Activated CD8-positive, alpha-beta T cell treated with anti-CD3 and anti-CD28 coated beads, Interleukin-2, amount 10 ng/mL, durations not matched to agents 7 days and 5 days (primary cell): ENCODE measurements at places on chromosomes 1 and 21. TPM values are rescaled to one million over a fixed set of nuclear protein-coding genes. Genes with fewer than 3 reads are reported as not detected.

DNA sequence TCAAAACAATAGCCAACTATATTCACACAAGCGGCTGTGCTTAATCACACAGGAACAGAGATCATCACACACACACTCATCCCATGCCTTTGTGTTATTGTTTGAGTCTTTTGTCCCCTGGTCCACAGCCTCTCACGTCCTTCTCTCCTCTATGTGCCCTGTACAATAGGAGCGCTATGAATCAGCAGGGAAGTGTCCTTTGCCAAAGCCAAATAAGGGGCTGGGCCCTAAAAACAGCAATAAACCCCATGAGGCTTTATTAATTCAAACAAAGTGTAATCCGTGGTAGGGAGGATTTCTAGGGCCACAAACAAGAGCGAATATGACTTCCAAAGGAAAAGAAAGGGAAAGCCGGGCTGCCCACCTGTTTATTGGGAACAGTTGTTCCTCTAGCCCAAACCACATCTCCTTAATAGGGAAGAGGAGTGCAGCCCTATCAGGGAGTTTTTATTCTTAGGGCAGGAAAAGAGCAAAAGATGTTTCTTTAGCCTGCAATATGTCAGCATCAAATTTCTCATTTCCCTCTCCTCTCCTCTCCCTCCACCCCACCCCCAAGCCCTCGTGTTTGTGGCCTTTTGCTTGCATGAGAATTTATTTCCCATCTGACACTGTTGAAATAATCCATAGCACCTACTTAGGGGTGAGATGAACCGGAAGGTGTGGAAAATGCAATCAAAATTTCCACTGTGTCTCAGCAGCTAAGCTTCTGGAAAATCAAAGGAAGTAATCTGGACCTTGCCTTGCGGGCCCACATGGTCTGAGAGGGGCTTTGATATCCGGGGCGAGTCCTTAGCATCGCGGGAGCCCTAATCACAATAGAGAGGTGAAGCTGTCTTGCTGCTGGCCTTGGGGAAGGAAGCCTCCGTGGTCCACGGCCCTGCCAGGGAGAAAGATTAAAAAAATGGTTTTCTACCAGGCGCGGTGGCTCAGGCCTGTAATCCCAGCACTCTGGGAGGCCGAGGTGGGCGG is 45.3 kb upstream of the ITPKB start:
- DNase-seq = no peak

DNA sequence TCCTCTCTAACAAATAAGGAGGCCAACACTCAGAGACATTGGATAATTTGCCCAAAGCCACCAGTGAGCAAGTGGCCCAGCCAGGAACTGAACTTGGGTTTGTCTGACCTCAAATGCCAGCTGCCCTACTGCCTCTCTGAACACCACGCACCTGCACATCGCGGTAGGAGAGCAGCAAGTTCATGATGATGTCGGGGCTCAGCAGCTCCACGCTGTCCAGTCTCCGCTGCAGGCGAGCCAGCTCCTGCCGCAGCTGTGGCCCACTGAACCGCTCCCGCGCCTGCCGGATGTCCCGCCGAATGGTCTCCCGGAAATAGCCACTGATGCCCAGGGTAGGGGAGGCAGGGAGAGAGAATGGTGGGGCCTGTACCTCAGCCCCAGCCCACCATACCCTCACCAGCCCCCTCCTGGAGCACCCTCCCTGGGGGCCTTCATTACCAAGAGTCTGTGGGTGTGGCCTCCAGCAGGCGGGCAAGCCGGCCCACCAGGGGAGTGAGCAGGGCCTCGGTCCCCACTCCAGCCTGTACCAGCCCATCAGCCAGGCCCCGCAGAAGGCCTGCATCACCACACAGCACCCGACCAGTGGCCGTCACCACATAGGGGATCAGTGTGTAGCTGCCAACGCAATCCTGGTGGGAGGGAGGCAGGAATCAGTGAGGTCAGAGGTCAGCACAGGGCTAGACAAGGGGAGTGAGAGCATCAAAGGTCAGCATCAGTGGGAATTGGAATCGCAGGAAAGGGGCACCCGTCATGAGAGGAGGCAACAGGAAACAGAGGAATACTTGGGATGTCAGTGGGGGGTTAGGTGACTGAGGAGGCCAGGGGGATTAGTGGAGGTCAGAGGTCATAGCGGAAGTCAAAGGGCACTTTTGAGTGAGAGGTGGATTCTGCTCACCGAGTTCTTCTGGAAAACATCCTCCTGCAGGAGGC is 2.7 kb downstream of the MAP3K6 start:
- no peak for DNase-seq

DNA sequence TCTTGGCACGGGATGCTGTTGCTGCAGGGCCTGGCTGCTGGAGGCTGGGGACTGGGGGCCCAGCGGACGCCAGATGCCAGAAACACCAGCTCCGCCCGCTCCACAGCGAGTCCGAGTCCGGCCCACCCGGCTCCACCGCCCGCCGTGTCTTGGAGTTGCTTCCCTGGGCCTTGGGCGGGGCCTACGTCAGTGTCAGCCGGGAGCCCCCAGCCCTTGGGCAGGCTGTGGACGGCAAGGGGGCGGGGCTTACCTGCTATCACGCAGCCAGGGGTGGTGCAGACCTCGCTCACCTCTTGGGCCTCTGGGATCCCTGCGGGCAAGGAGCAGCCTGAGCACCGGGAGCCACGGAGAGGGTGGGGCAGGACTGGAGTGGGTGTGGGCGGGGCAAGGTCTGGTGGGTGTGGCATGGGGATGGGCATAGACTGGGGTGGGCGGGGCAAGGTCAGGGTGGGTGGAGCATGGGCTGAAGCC is 21.8 kb downstream of the MMEL1 start:
- no peak for DNase-seq

Gene LY9
- 24.9 TPM for total RNA-seq

Gene ERICH3
- total RNA-seq = not detected
